ENCODE measurements at places on chromosomes 1 and 21.

GRCh38 chr1:167043752-167044488, 46.3 kb downstream of the GPA33 start:
- DNase-seq: no peak

DNA sequence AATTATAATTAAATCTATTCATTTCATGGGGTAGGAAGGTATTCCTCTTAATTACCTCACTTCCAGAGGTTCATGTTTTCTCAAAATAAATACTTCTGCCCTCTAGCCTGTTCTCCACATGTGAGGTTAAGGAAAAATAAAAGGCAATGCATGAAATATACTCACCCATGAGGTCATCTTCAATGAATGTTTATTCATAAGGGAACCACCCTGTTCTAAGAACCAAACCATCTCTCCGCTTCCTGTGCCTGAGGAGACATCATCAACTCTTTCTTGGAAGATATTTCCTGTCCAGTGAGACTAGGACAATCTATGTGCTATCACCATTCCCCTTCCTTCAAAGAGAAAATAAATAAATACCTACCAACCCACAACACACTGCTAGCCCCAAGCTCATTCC, 513.7 kb upstream of the PLXNA2 start:
- no peak for DNase-seq

DNA sequence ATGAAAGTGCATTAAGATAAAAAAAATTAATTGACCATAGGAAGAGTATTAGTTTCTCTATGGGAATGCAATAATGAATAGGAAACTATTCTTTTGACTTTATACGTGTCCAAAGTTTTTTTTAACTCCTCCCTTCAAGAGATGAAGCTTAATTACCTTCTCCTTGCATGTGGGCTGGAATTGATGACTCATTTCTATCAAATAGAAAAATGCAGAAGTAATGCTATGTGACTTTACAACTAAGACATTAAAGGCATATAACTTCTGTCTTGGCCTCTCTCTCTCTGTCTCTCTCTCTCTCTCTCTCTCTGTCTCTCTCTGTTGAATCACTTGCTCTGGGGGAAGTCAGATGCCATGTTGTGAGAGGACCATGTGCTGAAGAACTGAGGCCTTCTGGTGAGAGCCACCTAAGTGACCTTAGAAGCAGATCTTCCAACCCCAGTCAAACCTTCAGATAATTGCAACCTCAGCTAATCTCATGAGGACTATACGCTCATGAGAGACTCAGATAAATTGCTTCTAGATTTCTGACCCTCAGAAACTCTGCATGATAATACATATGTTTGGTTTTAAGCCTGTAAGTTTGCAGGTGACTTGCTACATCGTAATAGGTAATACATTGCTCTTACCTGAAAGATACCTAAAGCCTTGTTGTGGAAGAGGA, 414.2 kb downstream of the KCNT2 start:
- no peak for DNase-seq

- DNase-seq: no peak
Observed at GRCh38 chr1:87100271-87100670, 185.8 kb downstream of the HS2ST1 start.

DNA sequence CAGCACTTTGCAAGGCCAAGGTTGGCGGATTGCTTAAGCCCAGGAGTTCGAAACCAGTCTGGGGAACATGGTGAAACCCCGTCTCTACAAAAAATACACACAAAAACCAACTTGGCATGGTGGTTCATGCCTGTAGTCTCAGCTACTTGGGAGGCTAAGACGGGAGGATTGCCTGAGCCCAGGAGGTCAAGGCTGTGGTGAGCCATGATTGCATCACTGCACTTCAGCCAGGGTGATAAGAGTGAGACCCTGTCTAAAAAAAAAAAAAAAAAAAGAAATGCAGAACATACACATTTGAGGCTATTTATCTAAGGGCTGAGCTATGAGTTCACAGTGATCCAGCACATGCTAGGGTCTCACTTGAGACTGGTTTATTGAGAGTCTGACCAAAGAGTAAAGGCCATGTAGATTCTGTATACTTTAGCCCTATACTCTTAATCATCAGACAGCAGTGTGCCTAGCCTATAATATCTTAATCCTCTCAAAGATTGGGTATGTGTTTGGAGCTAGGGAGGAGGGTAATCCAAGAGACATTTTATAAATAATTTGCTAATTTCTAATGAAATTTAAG, 23.9 kb downstream of the RNF2 start:
- no peak for DNase-seq

DNA sequence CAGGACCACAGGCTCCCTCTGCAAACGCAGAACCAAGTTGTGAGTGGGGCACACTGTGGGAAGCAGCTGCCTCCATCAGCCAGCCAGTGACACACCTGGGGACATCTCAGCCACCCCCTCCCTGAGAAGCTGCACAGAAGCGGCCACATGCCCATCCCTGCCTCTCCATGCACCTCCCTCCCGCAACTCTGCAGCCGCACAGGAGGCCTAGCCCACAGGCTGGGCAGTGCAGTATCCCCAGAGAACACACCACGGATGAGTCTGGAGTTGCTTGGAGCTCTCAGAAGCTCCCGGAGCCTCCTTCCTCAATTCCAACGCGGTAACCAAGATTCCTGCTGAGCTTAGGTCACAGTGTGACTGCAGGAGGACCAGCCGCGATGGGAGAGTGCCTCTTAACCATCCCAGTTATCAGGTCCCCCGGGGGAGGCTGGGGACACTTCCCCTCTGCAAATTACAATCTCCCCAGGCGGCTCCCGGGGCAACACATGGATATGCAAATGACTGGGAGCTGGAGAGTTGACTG, 1.2 kb upstream of the WNT3A start:
- no peak for DNase-seq

- DNase-seq: no peak
Observed at GRCh38 chr1:245458234-245458633, 303.4 kb downstream of the KIF26B start.

GRCh38 chr1:206657751-206658150, 22.4 kb downstream of the DYRK3 start:
- DNase-seq: no peak

DNA sequence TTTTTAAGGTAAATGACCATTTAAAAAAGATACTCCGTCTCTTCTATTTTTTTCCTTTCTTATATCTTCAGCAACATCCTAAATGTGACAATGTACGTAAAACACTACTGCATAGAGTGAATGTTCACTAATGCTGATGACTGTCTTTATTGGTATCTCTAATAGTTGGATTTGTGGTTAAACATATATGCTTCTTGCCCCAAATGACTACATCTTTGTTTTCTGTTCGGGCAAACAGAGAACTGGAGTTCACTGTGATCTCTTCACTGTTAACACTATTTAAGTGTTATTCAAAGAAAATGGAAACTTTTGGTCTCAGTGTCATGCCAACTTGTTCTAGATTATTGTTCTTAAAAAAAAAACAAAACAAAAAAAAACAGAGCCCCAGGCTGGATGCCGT, 109.4 kb downstream of the KIF26B start:
- DNase-seq: no peak

- no peak for DNase-seq
Observed at GRCh38 chr1:14108356-14109275, 408.6 kb downstream of the PRDM2 start.

- no peak for DNase-seq
Observed at GRCh38 chr1:60342569-60342968, 269.0 kb upstream of the C1orf87 start.

DNA sequence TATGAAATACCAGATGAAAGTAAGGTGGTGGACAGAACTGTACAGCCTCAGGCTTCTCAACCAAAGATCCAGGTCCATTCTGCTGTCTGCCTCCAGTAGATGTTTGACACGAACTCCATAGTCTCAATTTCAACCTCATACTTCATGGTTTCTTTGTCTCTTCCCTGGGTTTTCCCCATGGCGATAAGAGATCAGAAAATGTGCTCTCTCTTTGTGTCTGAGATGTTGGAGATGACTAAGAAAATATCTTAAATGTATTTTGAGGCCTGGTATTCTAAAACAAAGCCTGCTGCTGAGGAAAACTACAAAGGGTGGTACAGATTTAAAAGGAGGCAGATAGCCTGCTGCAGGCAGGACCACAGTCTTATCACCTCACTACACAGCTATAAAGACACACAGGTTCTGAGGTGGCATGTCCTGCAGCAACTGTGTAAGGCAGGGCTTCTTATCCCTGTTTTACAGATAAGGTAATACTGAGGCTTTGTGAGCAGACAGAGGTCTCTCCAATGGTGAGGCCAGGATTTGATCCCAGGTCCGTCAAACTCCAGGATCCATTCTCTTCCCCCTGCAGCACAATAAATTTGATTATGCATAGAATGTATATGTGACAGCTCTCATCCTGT, 40.0 kb upstream of the CACNA1E start:
- DNase-seq: no peak

- no peak for DNase-seq
Observed at GRCh38 chr1:40423264-40423642, 27.0 kb upstream of the ZFP69B start.

DNA sequence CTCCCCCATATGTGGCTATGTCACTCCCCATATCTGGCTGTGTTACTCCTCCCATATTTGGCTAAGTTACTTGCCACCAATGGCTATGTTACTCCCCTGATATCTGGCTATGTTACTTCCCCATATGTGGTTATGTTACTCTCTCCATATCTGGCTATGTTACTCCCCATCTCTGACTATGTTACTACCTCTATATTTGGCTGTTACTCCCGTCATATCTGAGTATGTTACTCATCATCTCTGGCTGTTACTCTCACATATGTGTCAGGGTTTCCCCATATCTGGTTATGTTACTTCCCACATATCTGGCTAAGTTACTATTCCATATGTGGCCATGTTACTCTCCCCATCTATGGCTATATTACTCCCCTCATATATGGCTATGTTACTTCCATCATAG, 50.3 kb upstream of the MAP10 start:
- no peak for DNase-seq

DNA sequence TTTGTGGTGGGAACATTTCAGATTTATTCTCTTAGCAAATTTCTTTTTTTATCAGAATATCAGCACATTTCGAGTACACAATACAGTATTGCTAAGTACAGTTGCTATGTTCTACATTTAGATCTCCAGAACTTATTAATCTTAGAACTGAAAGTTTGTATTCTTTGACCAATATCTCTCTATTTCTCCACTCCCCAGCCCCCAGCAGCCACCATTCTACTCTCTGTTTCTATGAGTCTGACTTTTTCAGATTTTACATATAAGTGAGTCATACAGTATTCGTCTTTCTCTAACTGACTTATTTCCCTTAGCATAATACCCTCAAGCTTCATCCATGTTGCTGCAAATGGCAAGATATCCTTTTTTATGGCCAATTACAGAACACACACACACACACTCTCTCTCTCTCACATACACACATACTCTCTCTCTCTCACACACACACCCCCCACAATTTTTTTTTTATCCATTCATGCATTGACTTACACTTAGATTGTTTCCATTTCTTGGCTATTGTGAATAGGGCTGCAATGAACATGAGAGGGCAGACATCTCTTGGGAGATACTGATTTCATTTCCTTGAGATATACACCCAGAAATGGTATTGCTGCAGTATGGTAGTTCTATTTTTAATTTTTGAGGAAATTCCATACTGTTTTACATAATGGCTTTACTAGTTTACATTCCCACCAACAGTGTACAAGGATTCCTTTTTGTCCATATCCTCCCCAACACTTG, 15.7 kb downstream of the RPTN start:
- no peak for DNase-seq

- no peak for DNase-seq
Observed at GRCh38 chr1:214997685-214998084, 84.9 kb upstream of the KCNK2 start.

GRCh38 chr1:154626456-154627256, 18.7 kb upstream of the ADAR start:
- peak; percentile 21 for DNase-seq

DNA sequence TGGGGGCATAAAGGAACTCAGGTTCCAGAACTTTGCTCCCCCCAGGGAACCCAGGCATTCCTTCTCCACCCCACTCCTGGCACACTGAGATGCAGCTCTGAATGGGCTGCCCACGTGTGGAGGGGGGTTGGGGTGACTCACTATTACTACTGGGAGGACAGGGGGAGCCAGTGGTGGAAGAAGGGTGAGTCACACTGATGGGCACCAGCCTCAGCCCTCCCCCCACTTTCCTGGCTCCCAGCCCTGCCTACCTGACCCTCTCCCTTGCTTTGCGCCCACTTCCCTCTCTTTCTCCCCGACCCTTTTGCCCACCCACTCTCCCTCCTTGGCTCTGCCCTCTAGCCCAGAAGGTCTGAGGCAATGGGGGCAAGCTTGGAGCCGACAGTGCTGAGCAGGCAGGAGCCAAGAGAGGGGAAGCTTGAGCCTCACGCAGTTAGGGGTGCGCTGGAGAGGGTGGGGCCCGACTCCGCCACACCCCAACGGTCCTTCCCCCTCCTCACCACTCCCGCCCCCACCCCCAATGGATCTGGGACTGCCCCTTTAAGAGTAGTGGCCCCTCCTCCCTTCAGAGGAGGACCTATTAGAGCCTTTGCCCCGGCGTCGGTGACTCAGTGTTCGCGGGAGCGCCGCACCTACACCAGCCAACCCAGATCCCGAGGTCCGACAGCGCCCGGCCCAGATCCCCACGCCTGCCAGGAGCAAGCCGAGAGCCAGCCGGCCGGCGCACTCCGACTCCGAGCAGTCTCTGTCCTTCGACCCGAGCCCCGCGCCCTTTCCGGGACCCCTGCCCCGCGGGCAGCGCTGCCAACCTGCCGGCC, at the start of gene LMNA:
LMNA (plus strand) TSS at position 611 of the 818 bp plus-strand sequence. CDS start 208 bp downstream, outside the sequence.
- DNase-seq: peak; percentile 55

DNA sequence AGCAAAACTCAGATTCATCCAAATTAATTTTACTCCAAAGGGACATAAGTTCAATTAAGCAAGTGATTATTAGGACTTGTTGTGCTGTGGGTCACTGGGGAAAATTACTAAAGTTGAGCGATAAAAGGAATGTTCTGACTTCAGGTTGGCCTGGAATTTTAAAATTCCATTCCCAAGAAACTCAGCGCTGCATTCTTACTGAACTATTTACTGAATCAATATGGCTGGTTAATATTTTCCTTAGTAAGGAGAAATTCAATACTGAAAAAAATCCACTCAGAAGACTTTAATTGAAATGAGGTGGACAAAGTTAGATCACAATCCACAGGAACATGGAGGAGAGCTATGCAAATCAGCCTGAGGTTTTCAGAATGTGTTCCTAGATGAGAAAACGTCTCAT, 578.9 kb upstream of the NR5A2 start:
- no peak for DNase-seq

GRCh38 chr1:6003568-6004411, 11.6 kb upstream of the NPHP4 start:
- peak; percentile 40 for DNase-seq

- no peak for DNase-seq
Observed at GRCh38 chr1:218565377-218565776, 220.2 kb downstream of the TGFB2 start.

DNA sequence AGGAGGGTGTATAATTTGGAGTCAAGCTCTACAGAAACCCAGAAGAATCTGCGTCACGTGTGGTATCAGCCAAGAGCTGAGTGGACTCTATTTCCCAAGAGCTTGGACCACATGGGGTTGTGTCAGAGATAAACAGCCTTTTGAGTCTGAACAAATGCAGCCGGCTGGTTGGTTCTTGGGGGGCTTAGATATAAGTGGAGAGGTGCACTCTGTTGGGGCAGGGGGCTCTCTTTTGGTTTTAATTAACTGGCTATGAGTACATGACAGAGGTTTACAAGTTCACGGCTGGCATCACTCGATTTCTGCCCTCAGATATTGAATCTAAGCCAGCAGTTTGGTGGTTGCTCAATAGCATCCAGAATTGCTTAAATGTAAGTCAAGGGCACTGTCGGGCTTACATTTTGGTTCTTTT, 501 bp upstream of the MRAP start:
- no peak for DNase-seq

- DNase-seq: no peak
Observed at GRCh38 chr21:45269861-45270260, 17.8 kb downstream of the POFUT2 start.

GRCh38 chr1:87961992-87962391, 633.3 kb downstream of the LMO4 start:
- no peak for DNase-seq

Measured in nephron progenitor cell (in vitro differentiated cells).